ENCODE measurements at places on chromosomes 1 and 21.

GRCh38 chr1:81073580-81073979 is 727.2 kb upstream of the ADGRL2 start:
- DNase-seq = no peak

GRCh38 chr21:26967062-26967913 is at the start of gene ADAMTS5:
TSS of gene ADAMTS5 (minus strand) at chr21:26967088. CDS start at chr21:26966391, 697 bp downstream.
- no peak for DNase-seq

DNA sequence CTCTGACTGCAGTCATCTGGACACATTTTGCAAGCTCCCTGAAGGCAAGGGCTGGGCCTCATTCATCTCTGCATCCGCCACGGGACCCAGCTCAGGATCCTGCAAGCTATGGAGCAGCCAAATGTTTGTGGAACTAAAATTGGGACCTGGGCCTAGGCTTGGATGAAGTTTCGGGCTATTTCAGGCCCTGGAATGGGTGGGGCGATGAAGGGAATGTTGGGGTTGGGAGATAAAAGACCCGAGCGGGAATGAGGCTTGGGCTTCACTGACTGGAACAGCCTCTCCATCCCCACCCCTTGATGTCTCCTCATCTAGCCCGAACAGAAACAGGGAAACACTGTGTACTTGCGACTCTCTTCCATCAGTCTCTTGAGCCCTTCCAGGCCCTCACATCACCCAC is 7.3 kb upstream of the AHCYL1 start:
- DNase-seq = no peak

GRCh38 chr1:206435445-206435844 is 34.8 kb upstream of the IKBKE start:
- no peak for DNase-seq

- no peak for DNase-seq
Measured at GRCh38 chr21:29315131-29315749, 16.5 kb downstream of the BACH1 start.

- DNase-seq = no peak
Measured at GRCh38 chr1:225498549-225499136, 70.8 kb upstream of the LBR start.

- DNase-seq = peak; percentile 81
Measured at GRCh38 chr1:23619299-23620188, 60.2 kb upstream of the ID3 start.

DNA sequence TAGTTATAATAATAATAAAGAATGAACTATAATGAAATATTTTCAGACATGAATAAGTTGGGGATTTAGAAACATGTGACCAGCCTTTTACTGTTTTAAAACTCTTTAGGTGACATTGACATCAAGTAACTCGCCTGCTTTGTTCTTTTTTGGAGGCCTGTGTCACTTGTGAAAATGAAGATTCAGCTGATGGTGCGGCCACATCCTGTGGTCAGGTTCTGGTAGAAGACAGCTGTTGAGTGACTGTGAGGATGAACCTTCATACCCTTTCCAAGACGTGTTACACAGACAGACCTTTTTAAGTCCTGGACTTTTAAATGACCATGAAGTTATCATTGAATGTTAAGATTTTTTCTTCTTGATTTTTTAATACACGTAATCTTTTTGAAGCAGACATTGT is 10.3 kb downstream of the UTS2 start:
- DNase-seq = no peak

DNA sequence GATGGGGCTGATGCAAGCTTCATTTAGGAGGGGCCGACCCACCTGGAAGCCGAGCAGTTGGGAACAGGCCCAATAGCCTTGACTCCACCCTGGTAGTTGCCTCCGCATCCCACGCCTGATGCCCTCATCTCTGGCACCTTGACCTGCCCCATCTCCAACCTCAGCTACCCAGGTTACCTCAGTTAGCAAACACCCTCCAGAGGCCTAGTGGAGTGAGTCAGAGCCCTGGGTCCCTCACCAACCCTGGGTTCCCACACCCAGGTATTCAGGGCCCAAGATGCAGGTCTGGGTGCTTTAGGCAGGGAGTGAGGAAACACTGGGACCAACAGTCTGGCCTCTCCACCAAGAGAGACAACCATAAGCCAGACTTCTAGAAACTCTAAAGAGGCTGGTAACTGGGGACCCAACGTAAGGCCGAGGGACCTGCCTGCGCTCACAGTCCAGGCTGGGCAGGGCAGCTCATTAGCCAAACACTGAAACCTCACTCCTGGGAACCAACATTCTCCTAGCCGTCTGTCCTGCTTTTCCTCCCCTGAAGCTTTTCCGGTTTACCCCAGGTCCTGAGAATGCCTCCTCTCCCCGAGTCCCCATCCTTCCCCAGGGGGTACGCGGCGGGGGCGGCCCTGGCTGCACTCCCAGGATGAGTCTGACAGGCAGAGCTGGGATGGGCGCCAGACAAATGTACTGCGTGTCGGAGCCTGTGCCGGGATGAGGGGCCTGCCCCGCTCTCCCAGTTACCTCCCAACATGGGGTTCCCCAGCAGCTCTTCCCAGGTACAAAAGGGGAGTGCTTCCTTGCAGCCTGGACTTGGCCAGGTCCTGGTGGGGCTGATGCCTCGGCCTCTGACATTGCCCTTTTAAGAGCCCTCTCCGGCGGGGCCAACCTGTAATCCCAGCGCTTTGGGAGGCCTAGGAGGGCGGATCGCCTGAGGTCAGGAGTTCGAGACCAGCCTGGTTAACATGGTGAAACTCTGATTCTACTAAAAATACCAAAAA is 8.9 kb upstream of the CELSR2 start:
- no peak for DNase-seq

DNA sequence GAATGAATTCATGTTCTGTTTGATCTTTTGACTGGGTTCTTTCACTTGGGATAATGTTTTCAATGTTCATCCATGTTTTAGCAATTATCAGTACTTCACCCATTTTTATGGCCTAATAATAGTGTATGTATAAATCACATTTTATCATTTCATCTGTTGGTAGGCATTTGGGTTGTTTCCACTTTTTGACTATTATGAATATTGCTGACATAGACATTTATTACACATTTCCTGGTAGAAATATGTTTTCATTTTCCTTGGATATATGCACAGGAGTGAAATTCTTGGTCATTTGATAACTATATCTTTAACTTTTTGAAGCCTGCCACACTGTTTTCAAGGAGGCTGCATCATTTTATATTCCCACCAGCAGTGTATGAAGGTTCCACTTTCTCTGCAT is 79.8 kb downstream of the AXDND1 start:
- DNase-seq = no peak

GRCh38 chr1:43438006-43438405 is 15.7 kb downstream of the HYI start:
- no peak for DNase-seq

- no peak for DNase-seq
Measured at GRCh38 chr1:240104672-240105071, 13.0 kb downstream of the FMN2 start.

DNA sequence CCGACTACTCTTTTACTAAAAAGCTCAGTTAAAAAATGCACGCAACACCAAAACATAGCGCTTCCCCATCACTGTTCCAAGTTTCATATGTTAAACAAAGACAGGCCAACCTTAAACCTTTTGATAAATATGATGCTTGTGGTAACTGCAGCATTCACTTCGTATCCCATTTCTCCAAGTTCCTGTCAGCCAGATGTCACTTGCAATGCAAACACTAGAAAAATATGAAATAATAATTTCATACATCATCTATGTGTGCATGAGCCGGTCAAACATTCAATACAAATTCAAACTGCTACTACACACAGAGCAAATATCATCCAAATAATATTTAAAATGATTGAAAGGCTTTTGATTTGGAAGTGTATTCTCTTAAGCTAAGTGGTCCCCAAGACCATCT is 636.5 kb downstream of the LMO4 start:
- DNase-seq = no peak

DNA sequence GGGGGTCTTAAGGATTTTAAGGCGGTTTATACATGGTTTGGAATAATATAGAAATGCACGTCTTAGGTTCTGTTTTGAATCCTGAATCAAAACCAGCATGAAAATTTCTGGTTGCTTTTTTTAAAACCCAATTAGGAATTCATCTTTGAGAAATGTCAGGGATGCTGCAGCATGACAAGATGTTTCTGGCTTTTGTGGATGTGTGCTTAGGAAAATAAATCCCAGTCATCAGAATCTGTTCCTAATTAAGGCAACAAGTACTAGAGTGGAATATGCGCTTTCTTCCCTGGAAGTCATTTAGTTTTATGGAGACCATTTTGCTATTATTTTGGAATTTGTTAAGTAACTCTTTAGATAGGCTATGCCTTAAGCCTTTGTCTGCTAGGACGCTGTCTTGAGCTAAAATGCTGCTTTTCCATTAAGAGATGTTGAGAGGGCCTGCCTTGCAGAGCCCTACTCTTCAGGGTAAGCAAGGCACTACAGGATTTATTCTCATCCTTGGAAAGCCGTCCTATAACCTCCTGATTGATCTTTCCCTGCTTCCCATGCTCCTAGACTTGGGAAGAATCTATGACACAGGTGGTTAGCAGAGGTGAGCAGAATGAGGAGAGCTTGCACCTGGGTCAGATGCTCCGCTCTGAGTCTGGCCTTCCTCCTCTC is 332.8 kb downstream of the DISC1 start:
- DNase-seq = no peak

GRCh38 chr1:244460197-244460596 is 876 bp upstream of the CATSPERE start:
- DNase-seq = no peak

- no peak for DNase-seq
Measured at GRCh38 chr1:185676969-185677368, 57.2 kb upstream of the HMCN1 start.

- DNase-seq = no peak
Measured at GRCh38 chr21:35198982-35199732, 150.1 kb upstream of the RUNX1 start.

Data from stimulated activated CD8-positive, alpha-beta memory T cell treated with anti-CD3 and anti-CD28 coated beads, Interleukin-12 subunit alpha, Interleukin-12 subunit beta, amount 100 ng/mL, for 4 hours (primary cell).